ENCODE measurements at places on chromosomes 1 and 21.

- no peak for DNase-seq
Measured at GRCh38 chr1:2625311-2625710, 7.5 kb downstream of the MMEL1 start.

DNA sequence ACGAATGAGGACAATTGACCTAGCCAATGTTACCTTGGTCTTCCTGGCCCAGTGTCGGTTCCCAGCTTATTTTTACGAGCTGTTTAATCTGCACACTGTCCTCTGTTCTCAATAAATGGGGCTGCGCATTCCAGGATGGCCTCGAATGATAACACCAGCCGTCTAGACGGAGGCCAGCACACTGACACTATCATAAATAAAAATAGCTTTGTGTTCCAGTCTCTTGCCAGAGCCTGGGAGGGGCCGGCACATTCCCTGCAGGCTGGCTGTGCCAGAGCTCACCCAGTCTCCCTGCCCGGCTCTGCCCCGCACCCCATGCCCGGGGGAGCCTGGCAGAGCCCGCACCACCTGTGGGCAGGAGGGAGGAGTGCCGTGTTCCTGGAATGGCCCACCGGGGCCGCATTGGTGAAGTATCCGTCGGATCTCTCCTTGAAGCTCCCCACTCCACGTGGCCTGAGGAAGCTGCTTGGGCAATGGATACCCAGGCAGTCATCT is 92.1 kb downstream of the SPSB1 start:
- no peak for DNase-seq

- DNase-seq = no peak
Measured at GRCh38 chr1:184492536-184492935, 105.7 kb downstream of the C1orf21 start.

- no peak for DNase-seq
Measured at GRCh38 chr1:207191776-207192175, 87.7 kb downstream of the C4BPA start.

DNA sequence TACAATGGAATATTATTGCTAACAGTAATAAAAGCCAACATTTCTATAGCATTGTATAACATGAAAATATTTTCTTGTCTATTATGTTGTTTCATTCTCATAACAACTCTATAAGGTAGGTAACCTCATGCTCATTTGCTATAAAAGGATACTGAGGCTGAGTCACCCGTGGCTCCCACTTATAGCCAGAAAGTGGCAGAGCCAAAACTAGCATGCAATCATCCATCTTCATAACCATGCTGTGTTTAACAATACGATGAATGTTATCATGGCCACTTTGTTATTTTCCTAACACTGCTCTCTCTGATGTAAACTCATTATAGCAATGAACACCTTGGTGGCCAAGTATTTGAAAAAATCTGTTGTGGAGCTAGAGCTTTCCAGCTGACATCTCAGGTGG is 80.8 kb upstream of the JUN start:
- no peak for DNase-seq

GRCh38 chr1:243585982-243586381 is 264.1 kb downstream of the AKT3 start:
- no peak for DNase-seq

DNA sequence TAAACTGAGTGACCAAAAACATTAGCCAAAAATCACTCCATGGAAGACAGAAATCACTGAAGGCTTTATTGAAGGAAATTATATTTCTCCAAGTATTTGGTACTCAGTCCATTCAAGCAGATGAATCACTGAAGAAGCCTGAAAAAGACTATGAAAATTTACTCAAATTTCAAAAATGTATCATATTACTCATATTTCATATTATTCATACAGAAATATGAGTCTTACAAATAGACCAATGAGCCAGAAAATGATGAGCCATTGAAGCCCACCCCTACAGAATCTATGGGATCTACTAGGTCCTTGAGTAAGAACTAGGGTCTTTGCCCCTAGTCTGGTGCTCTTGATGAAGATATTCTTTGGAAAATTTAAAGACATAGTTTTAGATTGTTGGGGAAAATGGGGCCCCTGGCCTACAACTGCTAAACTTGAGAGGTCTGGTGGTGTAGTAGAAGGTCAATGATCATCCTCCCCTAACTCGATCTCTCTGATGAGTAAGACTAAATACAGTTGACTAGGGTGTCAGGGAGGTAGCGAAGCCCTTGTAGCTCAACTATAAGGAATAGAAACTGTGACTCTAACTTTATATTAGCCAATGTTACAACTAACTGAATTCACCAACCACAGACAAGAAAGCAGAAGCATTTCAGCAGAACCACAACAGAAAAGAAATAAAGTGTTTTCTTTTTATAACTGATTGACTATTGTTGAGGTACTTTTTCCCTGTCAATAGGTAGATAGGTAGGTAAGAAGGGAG is 81.0 kb downstream of the NOTCH2 start:
- no peak for DNase-seq

- DNase-seq = peak; percentile 41
Measured at GRCh38 chr1:197463142-197463541, 195.1 kb downstream of the CRB1 start.

DNA sequence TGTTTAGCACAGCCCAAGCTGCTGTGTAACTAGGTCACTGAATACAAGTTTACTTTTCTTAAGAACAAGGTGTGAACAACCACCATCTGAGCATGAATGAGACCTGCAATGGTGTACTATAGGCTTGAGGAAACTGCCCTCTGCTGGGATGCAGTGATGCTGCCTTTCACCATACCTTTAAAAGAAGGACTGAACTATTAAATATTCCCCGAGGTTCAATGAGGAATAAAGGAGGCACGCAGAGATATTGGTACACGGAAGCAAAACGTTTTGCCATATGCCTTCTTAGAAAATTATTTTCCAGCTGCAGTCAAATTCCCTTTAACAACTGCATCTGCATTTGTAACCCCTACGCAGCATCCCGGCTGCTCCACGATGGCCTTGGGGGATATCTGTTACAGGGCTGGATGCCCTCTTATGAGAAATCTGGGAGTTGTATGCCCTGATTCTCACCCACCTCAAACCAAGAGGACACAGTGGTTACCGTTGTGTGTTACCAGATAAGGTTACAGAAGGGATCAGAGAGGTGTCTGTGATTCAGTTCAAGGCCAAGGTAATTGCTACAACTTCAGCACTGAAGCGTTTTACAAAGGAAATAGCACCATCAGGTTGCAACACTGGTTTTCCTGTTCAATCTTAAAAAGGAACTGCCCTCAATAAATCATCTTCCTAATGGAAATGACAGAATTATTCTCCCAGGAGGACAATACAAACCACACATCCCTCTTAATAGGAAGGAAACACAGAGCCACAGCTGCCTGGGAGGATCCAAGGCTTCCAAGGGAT is 470.5 kb downstream of the LTN1 start:
- DNase-seq = no peak

DNA sequence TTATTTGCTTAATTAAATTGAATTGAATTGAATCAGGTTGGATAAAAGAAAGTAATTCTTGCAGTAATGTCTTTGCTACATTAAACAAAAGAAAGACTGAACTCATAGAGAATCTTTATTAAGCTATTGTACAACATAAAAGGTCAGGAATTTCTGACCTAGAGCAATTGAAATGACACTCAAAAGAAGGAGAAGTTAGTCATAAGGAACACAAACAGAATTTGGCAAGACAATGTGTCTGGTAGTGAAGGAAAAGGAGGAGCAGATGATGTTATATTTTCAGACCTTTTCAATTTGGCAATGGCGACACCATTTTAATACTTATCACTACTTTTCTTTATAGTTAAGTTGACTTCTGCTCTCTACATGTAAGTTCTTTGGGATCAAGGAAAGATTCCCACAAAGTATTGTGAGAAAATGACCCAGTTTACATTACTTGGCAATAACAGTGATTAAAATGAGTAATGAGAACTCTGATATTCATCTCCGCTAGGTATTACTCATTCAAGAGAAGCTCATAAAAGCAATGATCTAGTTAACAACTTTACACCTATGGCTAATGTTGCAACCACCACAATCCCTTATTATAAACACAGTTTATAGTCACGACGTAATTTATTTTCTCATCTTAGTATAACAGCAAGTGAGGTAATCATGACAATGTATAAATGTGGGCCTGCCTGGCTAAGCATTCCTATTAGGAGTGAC is 14.7 kb upstream of the KRTAP21-1 start:
- no peak for DNase-seq

- DNase-seq = no peak
Measured at GRCh38 chr1:49226758-49227157, 450.1 kb upstream of the BEND5 start.

DNA sequence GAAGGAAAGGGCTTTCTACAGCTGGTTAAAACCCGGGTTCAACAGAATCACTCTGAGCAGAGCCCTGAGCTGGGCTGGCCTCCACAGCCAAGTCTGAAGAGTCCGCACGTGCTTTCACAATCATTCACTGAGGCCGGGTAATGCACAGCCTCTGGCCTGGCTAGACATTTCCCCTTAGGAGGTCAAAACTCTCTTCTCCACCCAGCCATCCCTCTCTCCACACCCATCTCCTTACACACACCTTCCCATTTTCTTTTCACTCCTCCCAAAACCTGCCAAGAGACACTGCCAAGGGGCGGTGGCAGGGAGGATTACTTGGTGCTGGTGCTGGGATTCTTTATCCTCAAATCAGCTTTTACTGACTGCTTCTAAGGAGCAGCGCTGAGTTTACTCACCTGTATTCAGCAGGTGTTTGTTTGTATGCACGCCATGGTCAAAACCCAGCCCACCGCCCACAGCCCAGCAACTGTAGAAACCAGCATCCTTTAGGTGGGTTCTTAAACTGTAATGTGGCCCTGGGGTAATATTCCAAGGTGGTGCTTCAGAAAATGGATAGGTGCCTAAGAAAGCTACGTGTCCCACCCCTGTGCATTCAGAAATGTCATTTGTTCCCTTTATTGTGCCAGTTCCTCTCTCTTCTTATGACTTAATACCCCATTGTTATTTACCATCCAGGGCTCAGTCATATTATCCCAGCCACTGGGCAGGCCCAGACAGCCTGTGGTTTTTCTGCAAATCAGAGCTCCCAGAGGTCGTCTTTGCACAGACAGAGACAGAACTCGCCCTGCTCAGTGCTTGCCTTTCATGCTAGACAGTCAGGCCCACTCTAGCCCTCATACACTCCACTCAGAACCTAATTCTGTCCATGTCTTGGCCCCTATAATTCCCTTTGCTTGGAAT is 80.2 kb downstream of the ADSS2 start:
- no peak for DNase-seq

GRCh38 chr1:225415307-225415706 is 12.5 kb downstream of the LBR start:
- DNase-seq = no peak

DNA sequence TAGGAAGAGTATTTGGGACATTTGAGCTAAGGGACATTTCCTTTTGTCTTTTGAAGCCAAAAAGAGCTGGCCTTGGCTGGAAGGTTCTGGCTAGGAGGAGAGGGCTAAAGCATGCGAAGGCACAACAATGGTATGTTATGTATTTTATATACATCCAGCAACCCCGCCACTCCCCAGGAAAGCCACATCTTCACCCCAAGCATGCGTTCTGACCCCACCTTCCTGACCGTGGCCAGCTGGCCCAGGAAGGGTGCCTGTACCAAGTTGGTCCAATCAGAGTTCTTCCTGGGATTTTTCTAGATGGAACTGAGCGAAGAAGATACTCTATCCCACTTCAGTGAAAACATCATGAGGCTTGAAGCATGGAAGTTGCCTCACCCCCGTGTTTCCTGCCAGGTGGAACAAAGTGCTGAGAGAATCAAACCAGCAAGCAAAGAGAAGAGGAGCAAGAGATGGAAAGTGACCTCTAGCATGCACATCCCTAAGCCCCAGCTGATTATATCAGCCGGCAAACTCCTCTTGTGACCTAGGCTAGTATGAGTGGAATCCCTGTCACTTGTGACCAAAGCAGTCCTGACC is 82.7 kb downstream of the BCAR3 start:
- no peak for DNase-seq

- no peak for DNase-seq
Measured at GRCh38 chr1:194829492-194829891, 1643.1 kb upstream of the B3GALT2 start.

GRCh38 chr1:34639701-34640100 is 115.1 kb upstream of the GJB5 start:
- DNase-seq = no peak

DNA sequence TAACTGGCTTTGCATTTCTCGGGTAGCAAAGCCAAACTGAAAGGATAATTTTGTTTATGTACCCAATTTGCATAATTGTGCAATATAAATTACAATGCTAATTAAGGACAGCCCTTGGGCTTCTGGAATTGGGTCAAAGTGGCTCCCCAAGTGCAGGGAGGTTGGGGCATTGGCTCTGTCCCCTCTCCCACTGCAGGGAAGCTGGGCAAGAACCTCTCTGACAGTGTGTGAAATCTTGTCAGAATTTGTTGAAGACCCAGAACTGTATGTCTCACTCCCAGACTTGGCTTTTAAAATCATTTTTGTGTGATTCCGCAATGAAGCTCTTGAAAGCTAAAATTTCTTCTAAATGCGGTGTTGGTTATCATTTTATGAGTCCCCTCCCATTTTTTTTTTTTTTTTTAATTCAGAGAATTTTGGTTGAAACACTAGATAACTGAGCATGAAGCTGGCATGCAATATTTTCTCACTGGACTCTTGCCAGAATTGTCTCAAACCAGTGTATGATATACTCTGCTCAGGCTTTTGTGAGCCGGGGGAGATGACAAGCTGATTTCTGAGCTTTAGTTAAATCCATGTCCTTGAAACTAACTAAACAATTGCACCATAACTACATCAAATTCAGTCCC is 878.9 kb upstream of the CXADR start:
- no peak for DNase-seq

DNA sequence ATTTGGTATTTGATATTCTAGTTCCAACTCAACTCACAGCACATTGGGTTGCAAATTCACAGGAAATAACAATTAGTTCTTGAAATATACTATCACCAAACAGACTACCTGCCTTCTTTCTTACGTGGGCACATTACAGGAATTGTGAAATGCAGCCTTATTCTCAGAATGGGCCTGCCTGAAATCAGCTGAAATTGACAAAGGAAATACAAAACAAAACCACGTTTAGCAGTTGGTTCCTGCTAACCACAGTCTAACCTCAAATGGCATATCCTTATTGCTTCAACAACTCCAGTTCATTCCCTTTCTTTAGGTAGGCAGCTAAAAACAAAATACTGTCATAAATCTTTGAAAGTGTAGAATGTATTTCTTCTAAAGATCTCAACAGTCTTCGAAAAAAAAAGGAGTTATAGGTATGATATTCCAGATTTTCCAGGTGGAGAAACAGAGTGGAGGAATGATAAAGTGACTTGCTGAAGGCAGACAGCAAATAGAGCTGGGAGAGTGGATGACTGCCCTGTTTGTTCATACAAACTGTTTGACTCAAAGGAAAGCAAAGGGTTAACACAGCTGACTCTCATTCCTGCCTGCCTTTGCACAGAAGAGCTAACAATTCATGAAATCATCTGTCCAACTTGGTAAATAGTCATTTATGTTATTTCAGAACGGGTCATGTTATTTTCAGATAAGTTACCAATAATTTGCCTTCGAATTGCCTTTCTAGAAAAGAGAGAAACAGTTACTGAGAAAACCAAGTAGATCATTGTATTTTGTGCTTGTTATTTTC is 1.6 kb upstream of the GREM2 start:
- DNase-seq = no peak

- no peak for DNase-seq
Measured at GRCh38 chr1:19676438-19676922, 11.8 kb downstream of the HTR6 start.
